ENCODE measurements at places on chromosomes 1 and 21.
A peak's percentile ranks its signal among the peaks of the same experiment; 100 is the strongest.

DNA sequence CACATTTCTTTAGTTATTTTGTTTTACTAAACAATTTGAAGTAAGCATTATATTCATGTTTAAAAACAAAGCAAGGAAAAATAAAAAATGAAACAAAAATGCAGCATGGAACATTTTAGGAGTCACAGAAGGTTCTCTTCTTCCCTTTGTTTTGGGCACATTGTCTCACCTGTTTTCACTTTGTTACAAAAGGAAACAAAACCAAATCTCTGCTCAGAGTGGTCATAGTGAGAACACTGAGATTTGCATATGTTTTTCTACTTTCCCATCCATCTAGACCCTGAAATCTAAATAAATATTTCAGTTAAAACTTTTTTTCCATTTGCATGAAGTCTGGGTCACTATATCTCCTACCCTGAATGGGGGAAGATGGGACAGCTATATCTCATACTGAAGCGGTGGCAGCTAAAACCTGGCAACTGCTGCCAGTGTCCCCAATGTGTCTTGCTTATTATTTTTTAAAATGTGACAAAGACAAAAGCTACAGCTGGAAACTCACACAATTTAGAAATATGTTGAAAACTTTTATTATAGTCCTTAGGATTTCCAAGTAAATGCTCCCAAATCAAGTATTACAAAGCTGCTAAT lies 3.5 kb downstream of the EXOC8 start:
- no peak for DNase-seq

DNA sequence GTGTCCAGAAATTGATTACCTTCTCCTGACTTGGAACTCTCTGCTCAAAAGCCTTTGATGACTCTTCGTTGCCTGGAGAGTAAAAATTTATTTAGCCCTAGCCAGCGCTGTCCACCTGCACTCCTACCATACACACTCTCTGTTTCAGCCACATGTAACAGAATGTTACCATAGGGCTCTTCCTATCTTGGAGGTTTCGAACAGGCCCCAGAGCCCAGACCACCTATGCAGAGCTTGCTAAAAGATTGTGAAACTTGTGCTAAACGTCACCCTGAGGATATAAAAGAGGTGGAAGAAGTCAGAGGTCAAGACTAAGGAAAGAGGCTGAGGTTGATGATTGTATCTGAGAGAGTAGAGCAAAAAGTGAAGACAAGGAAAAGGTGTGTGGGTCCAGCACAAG lies 237.0 kb upstream of the HOOK1 start:
- DNase-seq, result no peak

DNA sequence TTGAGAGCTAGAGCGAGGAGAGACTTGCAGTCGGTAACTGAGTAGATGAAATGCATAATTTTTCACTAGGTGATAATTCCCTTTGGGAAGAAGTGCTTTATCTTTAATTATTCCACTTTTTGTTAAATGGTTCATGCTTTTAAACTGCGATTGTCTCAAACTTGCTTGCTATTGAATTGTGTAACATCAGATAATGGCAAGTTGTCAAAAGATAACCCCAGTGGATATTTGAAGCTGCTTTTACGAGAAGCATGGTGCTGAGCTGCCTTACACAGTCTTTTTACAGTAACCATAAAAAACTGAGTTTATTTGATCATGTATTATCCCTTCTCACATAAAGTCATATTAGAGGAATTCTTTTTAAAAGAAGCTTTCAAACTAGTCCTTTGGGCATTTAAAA lies 30.2 kb downstream of the TMEM50B start:
- no peak for DNase-seq

GRCh38 chr1:150841626-150842025 lies 33.6 kb upstream of the CTSK start:
- no peak for DNase-seq

- DNase-seq, result no peak
Measured at GRCh38 chr1:7707527-7707926, 63.6 kb upstream of the VAMP3 start.

DNA sequence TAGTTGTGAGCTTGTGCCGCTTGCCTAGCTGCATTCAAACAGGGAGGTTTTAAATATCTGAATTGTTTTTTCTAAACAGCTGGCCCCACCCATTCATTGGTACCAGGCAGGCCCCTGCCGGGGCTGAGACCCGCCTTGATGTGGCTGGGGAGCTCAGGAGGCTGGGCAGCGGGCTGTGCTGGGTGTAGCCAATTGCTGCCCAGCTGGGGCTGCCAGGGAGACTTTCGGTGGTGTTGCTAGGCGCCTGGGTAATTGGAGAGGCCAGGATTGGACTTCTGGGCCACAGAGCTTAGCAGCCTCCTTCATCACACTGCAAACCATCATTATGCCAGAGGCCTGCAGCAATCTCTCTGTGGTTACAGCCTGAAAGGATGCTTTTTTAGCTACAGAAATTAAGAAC lies 12.2 kb downstream of the RHBDL2 start:
- peak; percentile 60 for DNase-seq

DNA sequence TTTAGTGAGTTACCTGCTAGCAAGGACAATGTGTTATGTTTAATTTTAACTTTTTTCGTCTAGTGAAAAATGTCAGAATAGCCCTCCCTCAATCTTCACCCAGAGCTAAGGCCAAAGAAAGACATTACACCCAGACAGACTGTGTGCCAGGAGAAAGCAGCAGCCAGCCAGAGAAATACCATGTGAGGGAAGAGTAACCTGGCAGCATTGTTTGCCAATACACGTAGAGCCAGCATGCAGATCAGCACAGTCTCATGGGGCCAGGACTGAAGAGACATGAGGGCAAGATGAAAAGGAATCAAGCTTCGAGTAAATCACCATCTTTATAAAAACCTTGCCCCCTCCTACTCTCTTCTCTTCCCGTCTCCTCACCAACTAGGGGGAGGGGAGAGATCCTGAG lies 88.5 kb upstream of the ADAR start:
- no peak for DNase-seq

DNA sequence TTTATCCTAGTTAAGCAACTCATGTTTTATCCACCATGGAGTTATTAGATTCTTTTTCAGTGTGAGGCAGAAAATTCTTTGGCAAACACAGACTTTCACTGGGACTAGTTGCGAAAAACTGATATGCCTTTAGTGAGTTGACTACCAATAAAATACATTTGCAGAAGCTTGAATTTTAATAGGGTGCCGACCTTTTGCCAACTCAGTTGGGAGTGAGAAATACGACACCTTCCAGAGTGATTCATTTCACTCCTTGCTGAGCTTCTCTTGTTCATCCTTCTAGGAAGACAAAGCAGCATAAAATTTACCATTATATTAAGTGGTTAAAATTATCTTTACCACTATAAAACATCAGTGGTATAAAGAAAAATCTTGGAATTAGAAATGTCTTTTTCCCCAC lies 1.2 kb upstream of the KRTAP23-1 start:
- DNase-seq, result no peak

- DNase-seq, result no peak
Measured at GRCh38 chr1:162191396-162192305, 122.2 kb downstream of the NOS1AP start.

DNA sequence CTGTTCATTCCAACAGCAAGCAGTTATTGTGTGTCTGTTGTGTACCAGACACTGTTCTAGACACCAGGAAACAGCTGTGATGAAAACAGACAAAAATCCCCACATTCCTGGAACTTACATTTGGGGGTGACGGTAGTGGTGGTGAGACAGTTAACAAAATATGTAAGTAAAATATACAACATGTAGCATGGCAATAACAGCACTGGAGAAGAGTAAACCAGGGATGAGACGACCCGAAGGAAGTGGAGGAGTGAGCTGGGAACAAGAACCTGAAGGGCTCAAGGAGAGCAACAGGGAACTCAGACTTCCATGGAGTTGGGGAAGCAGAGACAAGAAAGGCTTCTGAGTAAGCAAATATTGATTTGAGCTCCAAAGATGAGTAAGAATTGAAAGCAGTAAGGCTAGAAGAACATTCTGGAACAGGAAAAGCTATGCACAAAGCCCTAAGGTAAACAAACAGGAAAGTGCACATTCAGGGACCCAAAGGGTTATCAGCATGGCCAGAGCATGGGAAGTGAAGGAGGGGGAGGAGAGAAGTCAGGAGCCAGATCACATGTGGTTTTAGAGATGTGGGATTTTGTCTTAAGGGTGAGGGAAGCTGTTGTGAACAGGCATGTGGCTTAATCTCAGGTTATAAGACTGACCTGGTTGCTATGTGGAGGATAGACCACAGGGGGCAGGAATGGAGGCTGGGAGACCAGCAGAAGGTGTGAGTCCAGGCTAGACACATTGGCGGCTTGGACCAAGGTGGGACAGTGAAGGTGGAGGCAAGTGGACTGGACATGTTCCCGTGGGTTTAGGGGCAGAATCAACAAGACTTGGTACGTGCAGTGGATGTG lies 7.3 kb downstream of the CSF1 start:
- DNase-seq, result peak; percentile 19

DNA sequence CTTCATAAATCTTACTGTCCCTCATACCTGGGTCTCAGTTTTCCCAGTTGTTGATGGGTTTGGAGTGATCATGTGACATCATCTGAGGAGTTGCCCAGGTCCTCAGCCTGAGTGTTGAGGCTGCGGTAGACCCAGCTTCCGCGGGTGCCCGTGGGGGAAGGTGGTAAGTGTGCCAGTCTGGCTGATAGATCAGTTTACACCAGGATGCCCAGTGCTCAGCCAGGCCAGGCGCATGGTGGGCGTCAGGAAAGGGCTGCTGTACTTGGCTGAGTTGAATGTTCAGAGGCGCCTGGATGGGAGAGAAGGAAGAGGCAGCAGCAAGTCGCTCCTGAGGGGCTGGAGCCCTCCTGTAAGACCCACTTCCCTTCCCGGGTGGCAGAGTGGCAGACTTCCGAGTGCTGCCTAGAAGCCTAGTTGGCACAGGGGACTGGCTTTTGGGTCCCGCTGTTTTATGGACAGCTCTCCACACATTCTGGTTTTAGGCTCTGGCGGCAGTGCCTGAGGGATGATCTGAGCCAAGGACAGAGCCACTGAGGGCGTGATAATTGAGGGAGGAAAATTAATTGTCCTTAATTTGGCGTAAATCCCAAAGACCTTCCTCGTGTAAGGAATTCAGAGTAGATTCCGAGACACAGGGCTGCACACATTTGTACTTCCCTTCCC lies 35.8 kb downstream of the PTPRF start:
- no peak for DNase-seq

- DNase-seq, result no peak
Measured at GRCh38 chr1:195766709-195767108, 841.5 kb downstream of the KCNT2 start.

DNA sequence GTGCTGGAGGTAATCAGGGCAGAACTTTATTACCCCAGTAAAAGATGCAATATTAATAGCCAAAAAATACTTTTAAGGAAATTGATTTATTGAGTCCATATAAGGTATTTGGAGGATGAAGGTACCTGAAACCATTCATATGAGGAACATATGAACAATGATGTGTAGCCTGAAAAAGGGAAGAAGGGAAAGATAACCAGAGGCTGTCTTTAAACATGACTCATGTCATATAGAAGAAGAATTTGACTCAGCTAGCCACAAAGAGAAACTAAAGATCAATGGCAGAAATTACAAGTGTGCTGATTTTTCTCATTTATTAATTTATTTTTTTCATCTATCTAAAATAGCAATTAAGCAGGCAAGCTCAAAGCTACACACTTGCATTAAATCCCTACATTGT lies 136.2 kb upstream of the DUSP10 start:
- no peak for DNase-seq

- no peak for DNase-seq
Measured at GRCh38 chr1:7293702-7294629, 477.1 kb upstream of the VAMP3 start.

DNA sequence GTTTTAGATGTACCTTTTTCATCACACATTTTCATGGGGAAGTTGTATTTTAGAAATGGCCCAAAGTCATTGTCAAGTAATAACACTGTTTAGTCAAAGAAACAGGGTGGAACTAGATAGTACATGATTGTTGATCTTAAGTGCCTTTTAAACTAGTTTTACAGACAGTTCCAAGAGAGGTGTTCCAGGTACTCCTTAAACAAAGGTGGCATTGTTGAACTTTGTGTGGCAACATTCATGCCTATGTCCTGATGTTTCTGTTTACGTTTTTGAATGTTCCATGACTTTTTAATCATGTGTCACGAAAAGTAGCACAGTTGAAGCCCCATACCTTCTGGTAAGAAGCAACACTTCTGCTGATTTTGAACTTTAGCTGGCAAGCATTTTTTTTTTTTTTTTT lies 9.1 kb upstream of the SH3D21 start:
- DNase-seq, result no peak

GRCh38 chr1:153597206-153597605 lies 15.7 kb downstream of the S100A16 start:
- no peak for DNase-seq

DNA sequence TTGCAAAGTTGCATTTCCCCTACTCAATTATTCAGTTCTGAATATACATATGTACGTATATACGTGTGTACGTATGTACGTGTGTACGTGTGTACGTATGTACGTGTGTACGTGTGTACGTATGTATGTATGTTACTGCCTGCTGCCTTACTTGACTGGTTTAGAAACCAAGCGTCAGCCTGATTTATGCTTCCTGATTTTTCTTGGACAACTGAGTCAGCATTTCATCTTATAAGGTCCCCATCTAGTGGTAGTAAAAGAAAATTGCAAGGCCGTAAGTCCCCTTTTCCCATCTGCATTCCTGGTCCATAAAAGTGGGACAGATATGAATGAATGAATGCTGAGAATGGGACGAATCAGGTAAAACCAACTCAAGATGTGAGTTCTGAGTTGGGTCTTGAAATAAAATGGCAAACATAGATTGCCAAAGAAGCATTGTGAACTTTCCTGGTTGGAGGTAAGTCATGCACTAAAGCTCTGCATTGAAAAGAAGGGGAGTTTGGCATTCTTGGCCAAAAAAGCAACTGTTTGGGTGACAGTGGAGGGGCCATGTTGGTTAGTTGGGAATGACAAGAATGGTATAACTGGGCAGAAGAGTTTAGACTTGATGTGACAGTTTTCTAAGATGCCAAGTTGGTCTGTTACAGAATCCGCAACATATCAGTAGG lies 76.4 kb upstream of the DNAH14 start:
- DNase-seq, result no peak

GRCh38 chr1:26630634-26631033 lies 65.2 kb upstream of the ARID1A start:
- DNase-seq, result no peak

All from right forelimb (tissue), 1 donor.